ENCODE measurements at places on chromosomes 11 and 22.

DNA sequence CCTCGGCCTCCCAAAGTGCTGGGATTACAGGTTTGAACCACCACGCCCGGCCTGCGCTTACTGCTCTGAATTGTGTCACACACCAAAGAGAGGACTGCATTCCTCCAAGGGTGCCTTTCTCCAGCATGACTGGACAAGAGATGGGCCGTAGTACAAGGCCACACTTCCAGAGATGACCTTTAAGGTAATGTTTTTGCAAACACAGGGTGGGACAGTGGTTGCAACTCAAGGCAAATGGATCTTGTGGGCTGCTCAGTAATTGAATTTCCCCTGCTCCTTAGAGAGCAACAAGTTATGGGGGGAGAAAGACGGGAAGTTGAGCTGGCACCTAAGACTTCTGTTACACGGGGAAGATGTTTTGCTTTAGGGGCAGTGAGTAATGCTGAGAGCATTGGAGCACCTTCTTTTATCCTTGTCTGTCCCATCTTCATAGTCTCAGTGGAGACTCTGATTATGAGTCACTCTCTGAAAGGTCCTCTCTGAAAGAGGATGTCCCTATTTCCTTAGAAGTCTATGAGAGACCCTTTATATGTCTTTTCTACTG, 66.3 kb downstream of the C11orf91 start:
- DNase-seq: no peak

- DNase-seq: peak; percentile 99
These were observed 128.3 kb downstream of the TEAD1 start for GRCh38 chr11:12802418-12803085.

GRCh38 chr11:124716591-124716990, 23.2 kb upstream of the NRGN start:
- no peak for DNase-seq

GRCh38 chr11:15613789-15614188, 499.1 kb downstream of the INSC start:
- DNase-seq: no peak

GRCh38 chr11:15670520-15671070, 555.9 kb downstream of the INSC start:
- no peak for DNase-seq

DNA sequence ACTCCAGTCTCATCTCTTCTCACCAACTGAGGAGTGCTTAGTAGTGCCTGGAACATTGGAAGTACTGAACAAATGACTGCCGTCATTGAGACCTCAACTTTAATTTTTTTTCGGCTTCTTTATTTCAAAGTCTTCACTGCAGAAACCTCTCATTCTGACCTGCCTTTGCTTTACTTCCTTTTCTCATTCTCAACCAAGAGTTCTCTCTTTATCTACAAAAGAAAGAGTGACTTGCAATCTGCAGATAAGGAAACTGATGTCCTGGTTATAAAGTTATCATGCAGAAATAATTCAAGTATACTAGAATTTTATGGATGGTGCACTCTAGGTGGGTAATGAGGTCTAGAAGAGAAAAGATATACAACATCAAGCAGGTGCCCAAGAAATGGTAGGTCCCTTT, 1.2 kb upstream of the EED start:
- no peak for DNase-seq

GRCh38 chr11:69305885-69306540, 12.1 kb downstream of the MYEOV start:
- DNase-seq: no peak

DNA sequence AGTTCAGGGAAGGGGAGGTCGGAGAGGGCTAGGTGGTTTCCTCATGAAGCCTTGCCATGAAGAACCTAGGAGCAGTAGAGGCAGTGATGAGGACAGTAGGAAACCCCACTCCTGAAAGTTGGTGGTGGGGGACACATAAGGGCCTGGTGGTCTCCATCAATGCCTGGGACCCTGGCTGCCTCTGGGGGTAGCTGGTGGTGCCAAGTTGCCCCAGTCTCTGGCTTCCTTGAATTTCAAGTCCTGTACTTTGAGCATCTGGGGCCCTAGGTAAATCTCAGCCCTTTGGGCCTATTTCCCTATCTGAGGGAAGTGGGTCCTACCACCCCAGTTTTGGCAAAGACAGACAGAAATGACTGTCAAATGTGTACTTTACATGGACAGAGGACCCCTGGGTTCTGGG, 28.1 kb downstream of the AMPD3 start:
- DNase-seq: no peak

DNA sequence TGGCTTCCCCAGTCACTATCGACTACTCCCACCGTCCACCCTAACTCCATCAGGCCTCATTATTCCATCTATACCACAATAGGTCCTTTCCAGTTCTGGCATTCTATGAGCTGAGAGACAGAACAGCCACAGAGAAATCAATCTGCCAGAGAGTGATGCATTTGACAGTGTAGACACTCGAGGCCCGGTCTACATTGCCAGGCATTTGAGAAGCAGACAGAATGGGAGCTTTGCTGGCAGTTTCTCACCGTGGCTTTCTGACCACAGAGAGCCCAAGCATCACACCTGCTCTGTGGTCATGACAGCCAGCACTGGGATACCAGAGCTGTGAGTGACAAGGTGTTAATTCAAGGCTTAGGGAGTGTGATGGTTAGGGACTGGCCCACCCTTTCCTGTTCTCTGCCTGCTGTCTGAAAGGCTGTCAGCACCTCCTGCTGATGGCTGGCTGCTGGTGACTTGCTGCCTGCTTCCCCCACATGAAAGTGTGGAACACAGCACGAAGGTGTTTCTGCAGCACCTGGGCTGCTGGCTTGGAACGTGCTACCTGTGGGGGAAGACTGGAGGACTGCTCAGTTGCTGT, 137.8 kb downstream of the KIRREL3 start:
- DNase-seq: no peak

- DNase-seq: no peak
These were observed 63.4 kb downstream of the FLI1 start for GRCh38 chr11:128757235-128757711.

- DNase-seq: no peak
These were observed 10.9 kb downstream of the TNNT3 start for GRCh38 chr11:1930462-1930830.

- no peak for DNase-seq
These were observed 13.6 kb upstream of the PHOX2A start for GRCh38 chr11:72257570-72257969.

GRCh38 chr11:86463120-86463519, 88.4 kb downstream of the CCDC81 start:
- no peak for DNase-seq

DNA sequence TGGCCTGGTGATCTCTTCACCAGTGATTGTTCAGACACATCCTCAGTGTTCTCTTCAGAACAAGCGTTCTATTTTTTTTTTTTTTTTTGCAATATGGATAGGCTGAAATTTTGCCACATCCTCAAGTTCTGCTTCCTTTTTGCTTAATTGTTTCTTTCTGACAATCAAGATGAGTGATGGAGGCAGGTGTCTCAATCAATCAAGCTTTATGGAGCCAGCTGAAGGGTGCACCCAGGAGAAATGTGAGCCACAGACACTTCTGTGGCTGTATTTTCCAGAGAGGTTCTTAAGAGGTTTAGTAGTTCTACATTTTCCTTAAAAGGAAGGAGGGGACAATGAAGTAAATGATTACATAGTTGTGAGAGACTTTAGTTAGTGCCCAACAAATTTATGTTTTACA, 43.9 kb upstream of the ASPHD2 start:
- no peak for DNase-seq

DNA sequence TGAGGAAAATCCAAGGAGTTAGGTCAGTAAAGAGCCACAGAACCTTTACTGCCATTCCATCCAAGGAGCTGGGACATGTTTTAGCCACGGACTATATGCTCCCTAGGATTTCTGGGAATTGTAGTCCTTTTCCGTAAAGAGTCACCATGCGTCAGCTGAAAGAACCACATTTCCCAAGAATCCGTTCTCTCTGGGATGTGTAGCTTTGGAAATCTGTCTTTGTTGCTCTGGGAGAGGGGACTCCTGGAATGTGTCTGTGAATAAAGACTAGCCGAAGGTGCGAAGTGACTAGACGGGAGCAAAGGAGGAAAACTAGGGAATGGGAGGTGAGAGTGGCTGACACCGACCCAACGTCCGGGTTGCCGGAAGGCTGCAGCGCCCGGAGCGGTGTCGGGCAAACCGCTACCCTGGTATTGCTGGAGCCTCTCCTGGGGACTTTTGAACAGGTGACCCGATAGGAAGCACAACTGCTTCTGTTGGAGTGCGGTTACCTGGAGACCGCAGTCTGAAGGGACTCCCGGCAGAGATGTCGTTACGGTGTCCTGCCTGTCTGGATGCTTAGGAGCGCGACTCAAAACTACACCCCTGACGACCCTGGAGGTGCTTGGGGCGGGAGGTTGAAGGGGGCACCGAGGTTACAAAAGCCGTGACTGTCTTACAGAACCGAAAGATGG, at the start of gene IFTAP:
Gene IFTAP (plus strand): TSS at position 187 of the 674 bp plus-strand sequence. CDS start 15,602 bp downstream, outside the sequence.
- DNase-seq: no peak

DNA sequence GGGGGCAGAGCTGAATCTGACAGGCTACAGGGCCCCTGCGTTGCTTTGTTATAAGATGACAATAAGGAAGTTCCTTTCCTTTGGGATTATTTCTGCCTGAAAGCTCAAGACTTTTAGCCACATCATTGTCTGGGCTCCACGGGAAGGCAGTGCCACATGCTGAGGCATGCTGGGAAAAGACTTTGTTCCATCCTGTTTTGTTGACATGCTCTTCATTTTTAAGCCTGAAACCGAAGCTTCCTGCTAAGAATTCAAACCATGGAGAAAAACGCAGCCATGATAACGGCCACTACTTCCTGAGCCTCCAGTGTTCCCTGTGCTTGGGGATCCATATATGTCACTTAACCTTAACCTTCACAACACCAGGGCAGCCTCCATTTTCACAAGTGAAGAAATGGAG, 5.5 kb upstream of the TCF20 start:
- no peak for DNase-seq

GRCh38 chr11:78426845-78427244, 9.2 kb upstream of the GAB2 start:
- no peak for DNase-seq

DNA sequence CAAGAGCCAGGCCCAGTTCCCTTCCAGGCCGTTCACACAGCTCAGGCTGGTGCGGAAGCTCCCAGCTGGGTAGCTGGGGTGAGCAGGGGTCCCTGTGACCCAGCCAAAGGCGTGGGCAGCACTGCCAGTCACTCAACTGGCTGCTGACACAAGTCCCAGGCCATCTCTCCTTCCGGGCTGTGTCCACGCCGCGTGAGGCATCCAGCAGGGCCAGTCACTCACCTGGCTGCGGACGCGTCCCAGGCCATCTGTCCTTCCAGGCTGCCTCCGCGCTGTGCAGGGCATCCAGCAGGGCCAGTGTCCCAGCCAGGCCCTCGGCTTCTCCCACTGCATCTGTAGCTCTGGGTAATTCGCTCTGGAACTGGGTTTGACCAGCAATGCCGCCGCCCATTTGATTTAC, 184.2 kb downstream of the BRD1 start:
- DNase-seq: no peak

- no peak for DNase-seq
These were observed 11.8 kb downstream of the RAB6A start for GRCh38 chr11:73749118-73749517.

- no peak for DNase-seq
These were observed 31.0 kb downstream of the MCM5 start for GRCh38 chr22:35430897-35431322.

DNA sequence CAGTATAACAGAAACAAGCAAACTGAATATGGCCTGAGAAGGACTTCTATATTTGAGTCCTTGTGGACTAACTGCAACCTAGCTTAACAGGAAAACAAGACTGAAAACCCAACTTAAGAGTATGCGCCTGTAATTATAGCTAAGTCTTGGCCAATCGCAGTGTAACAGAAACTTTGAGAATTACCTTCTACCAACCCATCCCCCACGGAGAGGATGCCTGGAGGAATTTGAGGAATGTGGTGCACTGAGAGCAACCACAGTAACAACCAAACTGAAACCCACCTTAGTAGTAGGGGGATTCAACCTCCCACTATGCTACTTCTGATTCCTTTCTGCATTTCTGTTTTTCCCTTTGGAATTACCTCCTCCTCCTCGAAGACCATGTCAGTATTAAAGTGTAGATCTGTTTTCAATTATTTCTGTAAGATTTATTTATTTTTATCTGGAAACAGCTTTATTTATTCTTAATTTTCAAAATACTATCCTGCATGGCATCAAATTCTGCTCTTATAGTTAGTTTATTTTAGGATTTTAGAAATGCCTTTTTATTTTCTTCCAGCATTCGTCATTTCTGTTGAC, 393.6 kb downstream of the KCNA4 start:
- DNase-seq: no peak

GRCh38 chr11:30879322-30880005, 293.3 kb upstream of the MPPED2 start:
- no peak for DNase-seq

- no peak for DNase-seq
These were observed 65.3 kb upstream of the SLN start for GRCh38 chr11:107777110-107777509.

GRCh38 chr11:126392633-126393013, 37.1 kb downstream of the ST3GAL4 start:
- no peak for DNase-seq

DNA sequence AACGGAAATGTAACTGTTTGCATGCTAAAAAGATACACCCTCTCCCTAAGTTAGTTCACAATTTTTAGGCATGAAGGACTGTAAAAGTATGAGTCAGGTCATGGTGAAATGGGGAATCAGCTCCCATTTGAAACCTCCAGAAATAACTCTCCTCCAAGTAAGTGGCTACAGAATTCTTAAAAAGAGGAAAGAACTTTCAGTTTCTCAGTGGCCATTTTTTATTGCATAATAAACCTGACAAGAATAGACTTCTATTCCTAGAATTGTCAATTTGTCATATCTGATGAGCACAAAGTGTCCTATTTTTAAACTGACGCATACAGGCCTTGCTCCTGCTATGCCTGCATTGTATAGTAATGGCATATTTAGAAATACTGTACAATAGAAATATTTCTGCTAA, 612.2 kb downstream of the CNTN5 start:
- DNase-seq: no peak

DNA sequence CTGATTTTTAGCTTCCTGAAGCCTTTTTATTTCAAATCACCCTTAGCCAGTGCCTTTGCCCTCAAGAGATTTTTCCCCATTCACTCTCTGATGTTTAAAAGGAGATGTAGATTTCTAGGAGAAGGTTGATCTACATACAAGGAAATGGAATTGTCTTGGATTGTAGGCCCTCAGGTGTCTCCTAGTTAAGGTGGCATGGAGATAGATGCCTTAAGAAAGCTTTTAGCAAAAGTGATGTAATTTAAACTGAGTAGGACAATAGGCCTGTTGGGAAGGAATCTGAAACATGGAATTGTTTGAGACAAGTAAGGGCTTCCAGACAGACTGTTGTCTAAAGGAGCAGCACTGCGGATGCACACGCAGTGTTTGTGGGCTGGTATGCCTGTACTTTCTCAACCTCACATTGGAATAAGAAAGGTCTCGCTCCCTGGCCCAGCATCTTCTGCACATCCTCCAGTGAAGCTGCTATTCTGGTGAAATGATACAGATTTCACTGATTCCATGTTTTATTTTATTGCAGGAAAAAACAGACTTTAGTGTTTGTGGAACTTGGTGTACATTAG, 69.8 kb upstream of the SLC25A18 start:
- DNase-seq: no peak

GRCh38 chr22:26090821-26091220, 78.4 kb upstream of the SEZ6L start:
- DNase-seq: no peak
